Stimulated activated CD4-positive, alpha-beta T cell treated with anti-CD3 and anti-CD28 coated beads, Interleukin-1b, Interleukin-23, amount 100 ng/mL, for 24 hours (primary cell): ENCODE measurements at places on chromosomes 3 and 15.

DNA sequence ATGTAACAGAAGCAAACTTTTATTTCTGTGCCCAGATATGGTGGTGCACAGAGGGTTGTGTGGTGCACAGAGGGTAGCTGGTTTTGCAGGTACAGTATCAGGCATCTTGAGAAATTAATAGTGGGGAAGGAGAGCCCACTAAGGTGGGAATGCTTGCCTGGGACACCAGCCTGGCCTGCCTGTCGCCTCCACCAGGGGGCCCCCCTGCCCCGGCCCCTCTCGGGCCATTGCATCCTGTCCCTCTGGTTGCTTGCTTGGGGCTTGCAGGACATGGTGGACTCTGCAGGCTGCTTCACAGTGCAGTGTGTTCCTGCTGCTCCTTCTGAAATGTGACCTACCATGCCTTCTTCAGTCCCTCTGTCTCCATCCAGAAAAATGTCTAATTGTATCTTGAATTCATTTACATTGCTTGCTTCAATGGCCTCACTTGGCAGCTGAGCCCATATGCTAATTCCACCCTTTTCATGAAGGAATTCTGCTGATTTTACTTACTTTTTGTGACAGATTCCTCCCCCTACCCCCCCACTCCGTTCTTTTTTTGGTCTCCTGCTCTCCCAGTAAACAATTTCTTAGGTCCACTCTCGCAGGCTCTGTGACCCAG lies 73.6 kb downstream of the EEFSEC start:
- no peak for DNase-seq

GRCh38 chr3:115792206-115792955 lies 169.1 kb downstream of the GAP43 start:
- no peak for DNase-seq

DNA sequence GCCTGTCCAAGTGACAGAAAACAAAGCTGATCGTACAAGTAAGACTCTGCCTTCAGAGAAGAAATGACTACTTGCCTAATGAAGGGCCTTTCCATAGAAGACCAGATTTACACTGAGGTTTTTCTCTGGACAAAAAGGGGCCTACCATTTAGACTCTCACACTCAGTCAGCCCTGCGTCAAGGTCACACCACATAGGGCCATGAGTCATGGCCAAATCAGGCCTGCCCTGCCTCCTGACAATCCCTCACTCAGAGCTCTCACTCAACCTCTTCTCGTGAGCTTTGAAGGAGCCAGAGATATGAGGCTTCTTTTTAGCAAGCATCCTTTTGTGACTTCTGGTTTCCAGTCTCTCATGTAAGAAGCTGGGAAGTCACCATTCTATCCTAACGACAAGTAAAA lies 68.1 kb upstream of the NMNAT3 start:
- DNase-seq = no peak

DNA sequence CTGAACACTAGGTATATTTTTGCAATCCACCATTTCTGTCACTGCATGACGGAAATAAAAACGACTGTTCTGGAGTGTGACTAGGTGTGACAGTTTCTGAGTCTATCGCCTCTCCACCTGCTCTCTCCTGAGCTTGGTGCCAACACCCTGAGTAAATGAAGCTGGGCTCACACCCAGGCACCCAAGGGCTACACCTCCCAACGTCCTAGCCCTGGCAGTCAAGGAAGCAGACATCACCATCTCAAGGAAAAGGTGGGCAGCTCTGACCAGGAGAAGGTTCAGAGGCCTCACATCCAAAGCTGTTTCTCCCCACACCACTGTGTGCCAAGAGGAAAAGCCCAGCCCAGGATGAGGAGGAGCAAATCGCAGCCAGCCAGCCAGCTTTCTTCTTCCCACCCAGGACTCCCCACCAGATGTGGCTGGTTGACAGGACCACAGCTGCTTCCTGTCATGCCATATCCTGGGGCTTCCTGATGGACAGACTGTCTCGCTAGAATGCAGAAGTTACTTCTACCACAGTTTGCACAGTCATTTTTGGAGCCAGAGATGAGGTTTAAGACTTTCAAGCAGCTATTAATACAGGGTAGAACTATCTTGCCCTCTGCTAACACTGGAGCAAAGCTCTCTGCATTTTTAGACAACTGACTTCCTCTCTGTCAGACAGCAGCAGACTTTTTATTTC lies 3.3 kb downstream of the SCAMP2 start:
- DNase-seq = no peak

GRCh38 chr3:248864-249520 lies 52.4 kb downstream of the CHL1 start:
- DNase-seq = no peak

DNA sequence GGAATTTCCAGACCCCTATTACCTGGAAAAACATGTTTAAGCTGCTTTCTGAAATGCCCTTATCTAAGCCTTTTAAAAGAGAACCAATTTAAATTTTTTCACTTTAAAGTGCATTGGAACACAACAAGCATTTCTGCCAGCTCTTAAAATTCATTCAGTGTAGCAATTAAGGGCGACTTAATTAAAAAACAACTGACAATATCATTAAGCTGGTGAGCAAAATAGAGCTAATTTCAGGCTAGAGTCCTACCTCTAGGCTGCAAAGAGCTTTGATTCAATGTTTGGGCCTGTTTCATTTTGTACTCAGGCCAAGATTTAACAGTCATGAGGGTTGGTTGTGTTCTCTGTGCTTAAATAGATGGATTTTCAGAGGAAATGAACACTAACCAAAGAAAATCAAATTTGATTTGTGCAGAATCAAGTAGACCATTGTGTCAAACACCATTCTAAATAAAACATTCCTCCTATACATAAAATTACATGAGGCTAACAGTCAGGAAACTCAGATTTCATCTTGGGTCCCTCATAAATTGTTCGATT lies 114.6 kb downstream of the TMEM108 start:
- no peak for DNase-seq

DNA sequence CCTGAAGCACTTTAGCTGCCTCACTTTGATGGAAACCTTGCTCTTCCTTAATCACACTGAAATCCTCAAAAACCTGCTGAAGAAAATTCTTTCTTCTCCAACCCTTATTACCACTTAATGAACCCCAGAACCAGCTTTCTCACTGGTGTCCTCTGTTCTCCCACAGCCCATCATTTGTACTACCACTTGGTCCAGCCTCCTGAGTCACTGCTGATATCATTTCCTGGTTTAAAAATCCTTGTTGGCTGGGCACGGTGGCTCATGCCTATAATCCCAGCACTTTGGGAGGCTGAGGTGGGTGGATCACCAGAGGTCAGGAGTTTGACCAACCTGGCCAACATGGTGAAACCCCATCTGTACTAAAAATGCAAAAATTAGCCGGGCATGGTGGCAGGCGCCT lies 418.6 kb upstream of the KCNMB2 start:
- DNase-seq = no peak

- DNase-seq = no peak
Measured at GRCh38 chr15:59166601-59167265, 39.9 kb upstream of the LDHAL6B start.

- no peak for DNase-seq
Measured at GRCh38 chr15:74182131-74182530, 8.6 kb downstream of the ISLR start.

- DNase-seq = no peak
Measured at GRCh38 chr3:76938962-76939361, 100.9 kb upstream of the ROBO2 start.

DNA sequence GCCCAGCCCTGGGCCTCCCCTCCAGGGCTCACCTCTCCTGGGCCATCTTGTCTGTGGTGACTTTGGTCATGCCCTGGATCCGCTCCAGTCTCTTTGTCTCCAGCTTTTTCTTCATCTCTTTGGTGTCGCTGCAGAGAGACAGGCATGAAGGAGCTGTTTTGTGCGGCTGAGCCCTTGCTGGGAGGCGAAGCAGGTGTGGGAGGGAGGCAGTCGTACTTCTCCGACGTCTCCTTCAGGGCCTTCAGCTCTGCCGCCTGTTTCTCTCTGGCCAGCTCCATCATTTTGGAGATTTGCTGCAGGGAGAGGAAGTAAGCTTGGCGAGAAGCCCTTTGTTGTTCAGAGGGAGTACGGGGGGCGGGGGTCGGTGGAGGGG lies 7.7 kb upstream of the ANKRD63 start:
- DNase-seq = no peak

DNA sequence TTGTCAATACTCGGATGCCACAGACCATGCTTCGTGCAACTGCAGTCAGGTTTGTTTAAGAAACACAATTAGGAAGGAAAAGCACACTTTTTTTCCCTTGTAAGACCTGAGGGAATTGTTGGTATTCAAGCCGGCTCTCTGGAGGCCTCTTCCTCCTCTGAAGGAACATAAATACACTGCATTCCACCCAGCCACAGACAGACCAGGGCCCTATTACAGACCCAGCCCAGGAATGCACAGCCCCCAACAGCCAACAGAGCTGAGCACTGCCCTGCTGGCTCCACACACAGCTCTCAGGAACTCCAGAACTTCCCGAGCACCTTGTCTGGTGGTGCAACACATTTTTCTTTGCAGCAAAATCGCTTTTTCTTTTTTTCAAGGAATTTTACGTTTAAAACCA lies 488.7 kb upstream of the PROK2 start:
- DNase-seq = no peak

DNA sequence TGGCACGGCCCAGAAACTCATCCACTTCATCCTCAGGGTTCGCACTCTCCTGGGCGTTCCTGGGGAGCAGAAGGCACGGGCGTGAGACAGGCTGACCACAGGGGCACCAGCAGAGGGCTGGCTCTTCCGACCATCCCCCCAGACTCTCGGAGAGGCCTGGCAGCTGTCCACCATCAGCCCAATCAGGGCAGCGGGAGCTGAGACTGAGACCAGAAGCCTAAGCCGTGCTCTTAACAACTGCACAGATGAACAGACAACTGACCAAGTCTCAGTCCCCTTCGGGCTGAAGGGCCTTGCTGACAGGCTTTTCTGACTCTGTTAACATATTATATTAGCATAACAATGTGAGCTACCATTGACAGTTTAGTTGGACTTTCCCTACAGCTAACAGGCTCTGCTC lies 118.0 kb downstream of the SEC22A start:
- DNase-seq = no peak

- no peak for DNase-seq
Measured at GRCh38 chr3:138774529-138775253, 60.0 kb downstream of the PIK3CB start.

- no peak for DNase-seq
Measured at GRCh38 chr15:52020221-52021085, 1.4 kb downstream of the MAPK6 start.

GRCh38 chr15:93088200-93088980 lies 621 bp downstream of the RGMA start:
- DNase-seq = no peak

GRCh38 chr15:80495401-80495942 lies 91.3 kb downstream of the ARNT2 start:
- no peak for DNase-seq

DNA sequence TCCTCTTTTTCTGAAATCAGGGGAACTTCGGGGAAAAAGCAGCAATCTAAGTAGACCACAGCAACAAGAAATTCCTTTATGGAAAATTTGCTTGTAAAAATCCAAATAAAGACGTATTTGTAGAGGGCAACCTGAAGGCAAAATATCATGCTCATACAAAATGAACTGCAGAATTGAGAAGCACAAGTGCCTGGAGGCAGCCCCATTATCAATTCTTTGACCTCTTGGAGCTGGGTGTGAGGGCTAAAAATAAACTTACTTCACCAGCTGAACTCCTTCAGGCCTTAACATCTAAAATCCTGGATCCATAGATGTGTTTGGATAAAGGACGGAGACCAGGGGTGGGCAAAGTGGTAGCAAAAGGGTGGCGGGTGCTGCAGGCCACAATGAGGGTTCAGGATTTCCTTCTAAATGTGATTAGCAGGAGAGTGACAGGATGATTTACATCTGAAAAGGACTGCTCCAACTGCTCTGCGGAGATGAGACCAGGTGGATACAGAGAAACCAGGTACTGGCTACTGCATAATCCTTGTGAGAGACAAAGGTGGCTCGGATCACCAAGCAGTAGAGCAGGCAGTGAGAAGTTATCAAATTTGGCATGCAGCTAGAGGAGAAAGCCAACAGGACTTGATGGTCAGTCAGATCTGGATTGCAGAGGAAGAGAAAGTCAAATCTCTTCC lies 81.7 kb upstream of the TJP1 start:
- no peak for DNase-seq

- DNase-seq = no peak
Measured at GRCh38 chr15:73956743-73957135, 30.5 kb downstream of the LOXL1 start.

- DNase-seq = no peak
Measured at GRCh38 chr3:134608023-134608770, 42.6 kb downstream of the KY start.

GRCh38 chr15:67850994-67851571 lies 11.2 kb upstream of the RNU6-1 start:
- DNase-seq = no peak

DNA sequence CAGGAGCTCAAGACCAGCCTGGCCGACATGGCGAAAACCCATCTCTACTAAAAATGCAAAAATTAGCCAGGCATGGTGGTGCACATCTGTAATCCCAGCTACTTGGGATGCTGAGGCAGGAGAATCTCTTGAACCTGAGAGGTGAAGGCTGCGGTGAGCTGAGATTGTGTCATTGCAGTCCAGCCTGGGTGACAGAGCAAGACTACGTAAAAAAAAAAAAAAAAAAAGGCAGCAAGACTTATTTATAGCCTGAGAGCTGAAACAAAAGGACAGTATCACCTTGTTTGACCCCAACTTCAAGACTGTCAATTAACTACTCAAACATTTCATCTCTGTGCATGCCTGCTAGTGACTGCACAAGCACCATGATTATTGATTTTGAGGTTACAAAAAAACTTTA lies 478.9 kb upstream of the GBE1 start:
- DNase-seq = no peak

DNA sequence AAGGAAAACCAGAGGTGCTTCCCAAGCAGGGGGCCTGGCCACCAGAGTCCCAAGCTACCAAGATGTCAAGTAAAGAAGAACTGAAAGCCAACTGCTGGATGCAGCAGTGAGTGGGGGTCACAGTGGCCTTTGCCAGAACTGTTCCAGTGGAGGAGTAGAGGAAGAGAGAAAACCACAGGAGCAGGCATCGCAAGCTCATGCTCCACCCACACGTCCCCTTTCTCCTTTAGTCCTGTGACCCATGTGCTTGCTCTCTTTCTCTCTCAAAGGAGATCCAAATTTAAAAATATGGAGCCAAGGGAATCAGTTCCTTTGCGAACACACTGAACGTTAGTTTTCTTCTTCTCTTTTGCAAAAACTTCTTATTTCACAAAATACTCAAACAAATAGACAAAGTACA lies 12.4 kb upstream of the ABHD2 start:
- no peak for DNase-seq

GRCh38 chr3:105959851-105960250 lies 91.0 kb upstream of the CBLB start:
- DNase-seq = no peak

GRCh38 chr3:23966328-23966727 lies 21.2 kb downstream of the NR1D2 start:
- no peak for DNase-seq
